ENCODE measurements at places on chromosomes 1 and 21.

DNA sequence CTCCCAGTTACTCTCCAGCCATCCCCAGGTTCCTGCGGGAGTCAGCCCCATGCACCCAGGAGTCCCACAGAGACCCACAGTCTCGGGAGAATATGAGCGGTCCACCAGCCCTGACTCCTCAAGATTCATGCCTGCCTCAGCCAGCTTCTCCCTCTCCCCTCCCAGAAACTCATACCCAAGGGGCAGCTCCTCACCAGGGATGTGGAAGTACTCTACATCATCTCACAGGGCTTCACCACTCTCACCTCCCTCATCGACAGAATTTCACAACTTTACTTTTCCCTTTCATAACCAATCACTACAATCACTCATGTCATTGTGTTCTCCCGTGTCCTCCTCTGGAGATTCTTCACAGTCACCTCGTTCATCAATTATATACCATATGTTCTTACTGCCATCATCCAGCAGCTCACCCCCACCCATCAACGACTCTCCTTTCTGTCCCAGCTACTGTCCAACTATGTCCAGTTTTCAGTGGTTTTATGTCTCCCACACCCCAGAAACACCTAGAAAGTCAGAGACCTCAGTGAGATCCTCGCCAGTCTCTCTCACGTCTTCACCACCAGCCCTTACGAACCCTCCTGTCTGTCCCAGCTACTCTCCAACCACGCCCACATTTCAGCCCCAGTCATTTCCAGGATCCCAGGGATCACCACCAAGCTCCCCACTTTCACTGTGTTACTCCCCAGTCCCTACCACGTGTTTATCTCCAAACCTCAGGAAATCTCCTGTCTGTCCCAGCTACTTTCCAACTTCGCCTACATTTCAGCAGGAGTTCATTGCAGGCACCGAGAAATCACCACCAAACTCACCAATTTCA lies 1530.1 kb upstream of the TPTE start:
- DNase-seq: no peak

GRCh38 chr1:221104596-221104995 lies 225.4 kb downstream of the HLX start:
- no peak for DNase-seq

GRCh38 chr1:161817176-161817730 lies 51.1 kb downstream of the ATF6 start:
- no peak for DNase-seq

- DNase-seq: no peak
Measured at GRCh38 chr1:208767816-208768215, 523.6 kb upstream of the PLXNA2 start.

DNA sequence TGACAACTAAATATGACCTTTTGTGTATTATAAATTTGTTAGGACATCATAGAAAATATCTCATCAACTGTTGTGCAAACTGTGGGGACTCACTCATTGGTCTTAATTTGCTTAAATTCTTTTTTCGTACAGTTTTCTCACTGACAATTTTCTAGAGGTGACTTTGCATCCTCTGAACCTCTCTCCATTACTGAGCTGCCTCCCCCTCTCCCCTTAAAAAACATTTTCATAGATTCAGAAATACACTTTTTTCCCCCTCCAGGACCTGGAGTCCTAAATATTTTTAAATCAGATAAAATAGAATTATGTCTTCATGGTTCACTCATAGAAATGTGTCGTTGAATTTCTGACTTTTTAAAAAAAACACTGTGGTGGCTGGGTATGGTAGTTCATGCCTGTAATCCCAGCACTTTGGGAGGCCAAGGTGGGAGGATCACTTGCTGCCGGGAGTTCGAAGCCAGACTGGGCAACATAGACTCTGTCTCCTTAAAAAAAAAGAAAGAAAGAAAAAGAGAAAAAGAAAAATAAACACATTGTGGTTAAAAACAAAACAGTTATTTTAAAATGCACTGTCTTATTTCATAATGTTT lies 1.5 kb downstream of the CNST start:
- no peak for DNase-seq

DNA sequence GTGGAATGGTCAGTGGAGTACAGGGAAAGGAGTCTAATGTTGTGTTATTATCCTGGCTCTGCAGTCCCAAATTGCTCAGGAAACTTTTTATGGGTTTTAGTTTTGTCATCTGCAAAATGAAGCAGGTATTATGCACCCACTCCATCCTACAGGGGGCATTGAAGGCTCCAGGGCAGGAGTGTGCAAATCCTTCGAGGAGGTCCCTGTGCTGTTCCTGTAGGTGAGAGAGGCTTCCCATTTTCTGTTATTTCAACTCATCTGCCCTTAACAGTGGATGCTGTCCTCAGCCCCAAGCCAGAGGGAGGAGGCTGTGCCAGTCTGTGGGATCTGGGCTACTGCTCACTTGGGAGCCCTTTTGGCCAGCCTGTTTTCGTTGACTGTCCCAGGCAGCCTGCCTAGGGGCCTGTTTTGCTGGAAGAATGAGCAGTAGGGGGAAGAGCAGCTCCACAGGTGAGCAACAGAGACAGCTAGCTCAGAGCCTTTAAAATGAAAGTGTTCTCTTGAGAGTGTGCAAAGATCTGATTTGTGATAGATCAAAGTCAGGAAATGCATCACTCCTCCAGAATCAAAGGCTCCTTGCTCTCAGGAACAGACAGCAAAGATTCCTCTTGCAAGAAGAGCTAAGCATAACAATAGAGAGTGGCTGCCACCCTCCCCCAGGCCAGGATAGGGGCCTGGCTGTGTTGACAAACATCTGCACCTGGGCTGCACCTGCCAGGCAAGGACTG lies 317.6 kb upstream of the PROX1 start:
- DNase-seq: no peak

DNA sequence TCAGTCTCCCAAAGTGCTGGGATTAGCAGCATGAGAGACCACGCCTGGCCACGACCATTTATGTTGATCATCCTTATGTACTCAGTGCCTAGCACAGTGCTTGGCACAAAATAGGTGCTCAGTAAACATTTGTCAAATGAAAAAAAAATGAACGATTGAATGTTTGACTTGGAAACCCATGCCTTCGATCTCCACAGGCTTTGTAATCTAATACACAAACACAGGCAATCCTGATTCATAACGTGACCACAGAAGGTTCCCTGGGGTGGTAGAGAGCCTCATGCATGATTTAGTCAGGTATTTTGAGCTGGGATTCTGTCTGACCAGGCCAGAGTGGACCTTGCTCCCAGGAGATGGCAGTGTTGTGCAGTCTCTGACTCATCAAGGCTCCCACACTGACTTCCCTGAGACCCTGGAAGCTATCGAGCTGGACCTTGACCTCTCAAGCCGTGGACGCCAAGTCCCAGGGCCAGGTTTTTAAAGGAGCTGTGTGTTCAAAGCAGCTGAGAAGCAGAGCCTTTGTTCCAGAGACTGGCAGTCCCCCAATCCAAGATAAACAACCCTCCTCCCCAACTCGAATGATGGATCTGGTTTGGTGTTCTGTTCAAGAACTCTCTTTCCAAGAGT lies 81.1 kb downstream of the PGM1 start:
- DNase-seq: peak; percentile 54

DNA sequence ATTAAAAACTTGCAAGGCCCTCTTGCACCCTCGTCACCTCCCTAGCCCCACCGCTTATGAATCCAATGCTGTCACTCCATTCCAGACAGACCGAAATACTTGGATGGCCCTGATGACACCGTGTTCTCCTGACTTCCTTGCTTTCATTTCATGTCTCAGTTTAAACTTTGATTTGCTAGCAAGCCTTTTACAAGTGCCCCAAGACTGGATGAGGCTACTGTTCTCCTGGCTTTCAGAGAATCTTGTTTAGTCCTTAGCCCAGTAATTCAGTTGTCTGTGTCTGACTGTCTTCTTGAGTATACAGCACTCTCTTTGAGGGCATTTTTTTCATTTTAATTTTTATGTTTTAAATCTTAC lies 824 bp upstream of the IFI44L start:
- no peak for DNase-seq

DNA sequence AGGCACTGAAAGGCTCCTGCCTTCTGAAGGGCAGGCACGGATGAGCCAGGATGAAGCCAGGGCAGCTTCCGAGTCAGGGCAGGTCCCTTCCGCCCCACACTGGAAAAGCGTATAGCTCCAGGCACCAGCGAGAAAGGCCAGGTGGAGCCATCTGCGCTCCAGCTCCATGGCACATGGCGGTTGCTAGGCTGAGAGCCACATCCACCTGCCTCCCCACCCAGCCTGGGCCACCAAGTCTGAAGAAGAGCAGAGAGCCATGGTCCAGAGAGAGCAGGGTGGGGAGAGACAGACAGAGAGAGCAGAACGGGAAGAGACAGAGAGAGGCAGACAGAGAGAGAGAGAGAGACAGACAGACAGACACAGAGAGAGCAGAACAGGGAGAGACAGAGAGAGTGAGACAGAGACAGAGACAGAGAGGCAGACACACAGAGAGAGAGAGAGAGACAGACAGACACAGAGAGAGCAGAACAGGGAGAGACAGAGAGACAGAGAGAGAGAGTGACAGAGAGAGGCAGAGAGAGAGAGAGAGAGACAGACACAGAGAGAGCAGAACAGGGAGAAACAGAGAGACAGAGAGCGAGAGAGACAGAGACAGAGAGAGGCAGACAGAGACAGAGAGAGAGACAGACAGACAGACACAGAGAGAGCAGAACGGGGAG lies 5.2 kb downstream of the FNDC10 start:
- no peak for DNase-seq

- DNase-seq: no peak
Measured at GRCh38 chr1:79885101-79885500, 878.6 kb upstream of the ADGRL4 start.

- DNase-seq: no peak
Measured at GRCh38 chr1:17244821-17245740, 3.8 kb upstream of the PADI3 start.

DNA sequence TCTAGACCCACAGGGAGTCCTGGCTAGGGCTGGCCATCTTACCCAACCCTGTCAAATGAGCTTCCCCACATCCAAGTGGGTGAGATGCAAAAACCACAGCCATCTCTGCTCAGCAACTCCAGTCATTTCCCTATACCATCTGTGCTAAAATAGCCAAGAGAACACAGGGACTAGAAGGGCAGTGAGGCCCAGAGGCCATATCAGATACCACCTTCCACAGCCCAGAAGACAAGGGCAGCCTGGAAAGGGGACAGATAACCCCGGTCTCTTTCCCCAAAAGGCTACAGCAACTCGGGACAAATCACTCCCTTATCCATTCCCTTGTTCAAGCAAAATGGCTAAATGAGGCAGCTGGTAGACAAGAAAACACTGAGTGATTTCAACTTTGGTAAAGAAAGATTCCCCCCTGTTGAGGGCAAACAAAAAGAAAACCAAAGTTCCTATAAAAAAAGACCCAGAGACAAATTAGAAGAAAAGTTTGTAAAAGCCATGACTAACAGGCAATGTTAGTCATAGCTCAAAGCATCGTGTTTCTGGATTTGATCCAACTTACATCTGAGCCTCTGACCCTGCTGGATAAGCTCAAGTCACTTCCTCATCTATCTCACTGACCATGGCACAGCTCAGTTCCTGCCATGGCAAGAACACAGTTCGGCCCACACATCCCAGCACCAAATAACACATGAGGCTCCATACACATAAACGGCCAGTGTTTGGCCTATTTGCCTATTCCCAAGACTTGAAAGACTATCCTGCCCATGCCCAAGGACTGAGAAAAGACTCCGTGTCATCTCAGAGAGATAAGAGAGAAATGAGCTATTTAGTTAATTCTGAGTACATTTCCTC lies 3.1 kb downstream of the LAMB3 start:
- DNase-seq: no peak

- peak; percentile 64 for DNase-seq
Measured at GRCh38 chr1:44405031-44405797, at the start of gene RNF220. TSS of gene RNF220 (plus strand) at chr1:44405255.

DNA sequence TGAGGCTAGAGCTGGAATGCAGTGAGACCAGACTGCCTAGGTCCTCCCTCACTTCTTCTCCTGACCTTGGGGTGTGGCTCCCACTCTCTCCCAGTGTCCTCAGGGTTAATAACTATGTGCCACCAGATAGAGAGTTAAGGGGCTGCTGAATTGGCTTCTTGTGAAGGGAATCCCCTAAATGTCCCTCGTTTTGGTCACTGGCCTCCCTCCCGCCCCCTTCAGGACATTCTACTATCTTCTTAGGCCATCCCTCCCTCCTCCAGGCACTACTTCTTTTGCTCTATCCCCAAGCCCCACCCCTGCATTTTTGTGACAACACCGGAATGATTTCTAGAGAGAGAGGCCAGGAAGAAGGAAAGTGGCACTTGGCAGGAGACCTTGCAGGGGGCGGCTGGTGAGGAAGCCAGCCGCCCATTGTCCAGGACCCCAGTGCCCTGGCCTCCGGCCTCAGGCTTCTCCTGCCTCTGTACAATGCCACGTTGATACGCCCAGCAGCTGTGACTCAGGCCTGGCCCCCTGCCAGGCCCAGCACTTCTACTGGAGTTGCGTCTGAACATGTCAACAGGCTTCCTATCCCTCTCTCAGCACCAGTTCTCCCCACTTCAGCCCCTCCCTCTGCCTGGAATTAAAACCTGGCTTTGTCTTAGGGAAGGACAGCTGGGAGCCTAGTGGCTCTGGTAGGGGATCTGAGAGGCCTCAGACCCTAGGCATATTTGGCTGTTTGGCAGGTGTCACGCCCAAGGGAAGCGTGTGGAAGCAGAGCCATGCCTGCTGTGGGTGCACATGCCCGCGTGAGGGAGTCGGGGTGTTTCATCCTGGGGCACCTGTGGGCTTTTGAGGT lies 9.1 kb downstream of the LMNA start:
- DNase-seq: peak; percentile 95

DNA sequence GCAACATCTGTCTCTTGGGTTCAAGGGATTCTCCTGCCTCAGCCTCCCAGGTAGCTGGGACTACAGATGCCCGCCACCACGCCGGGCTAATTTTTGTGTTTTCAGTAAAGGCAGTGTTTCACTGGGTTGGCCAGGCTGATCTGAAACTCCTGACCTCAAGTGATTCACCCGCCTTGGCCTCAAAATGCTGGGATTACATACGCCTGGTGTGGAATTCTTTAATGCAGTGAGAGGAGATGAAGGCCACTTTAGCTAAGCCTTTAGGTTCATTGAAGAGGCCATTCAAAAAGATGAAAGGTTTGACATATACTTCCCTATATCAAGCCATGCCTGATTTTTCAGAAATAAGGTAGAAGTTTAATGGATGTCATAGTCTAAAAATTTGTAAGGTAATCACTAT lies 162.7 kb downstream of the ST6GALNAC3 start:
- DNase-seq: no peak

DNA sequence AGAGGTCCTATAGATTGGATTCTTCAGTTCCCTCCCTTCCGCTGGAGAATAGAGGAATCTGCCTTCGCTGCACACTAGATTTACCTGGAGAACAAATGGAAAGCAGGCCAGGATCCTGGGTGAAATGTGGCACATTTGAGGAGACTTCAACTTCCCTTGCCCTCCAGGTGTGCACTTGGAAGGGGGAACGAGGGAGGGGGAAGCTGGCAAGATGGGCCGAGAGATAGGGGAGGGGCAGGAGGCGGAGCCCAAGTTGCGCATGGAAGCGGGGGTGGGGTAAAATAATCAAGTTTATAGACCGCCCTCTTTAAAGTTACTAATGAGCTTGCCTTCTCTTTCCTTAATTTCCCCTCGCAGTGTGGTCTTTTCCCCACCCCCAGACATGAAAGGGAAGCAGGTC lies 155.7 kb upstream of the CAMK1G start:
- DNase-seq: no peak

GRCh38 chr1:218402786-218403120 lies 57.6 kb downstream of the TGFB2 start:
- DNase-seq: no peak
